Activated CD8-positive, alpha-beta memory T cell treated with anti-CD3 and anti-CD28 coated beads for 1 hour (primary cell): ENCODE measurements at places on chromosomes 6 and 20.

GRCh38 chr20:1434571-1435336, 31.9 kb downstream of the NSFL1C start:
- no peak for DNase-seq

DNA sequence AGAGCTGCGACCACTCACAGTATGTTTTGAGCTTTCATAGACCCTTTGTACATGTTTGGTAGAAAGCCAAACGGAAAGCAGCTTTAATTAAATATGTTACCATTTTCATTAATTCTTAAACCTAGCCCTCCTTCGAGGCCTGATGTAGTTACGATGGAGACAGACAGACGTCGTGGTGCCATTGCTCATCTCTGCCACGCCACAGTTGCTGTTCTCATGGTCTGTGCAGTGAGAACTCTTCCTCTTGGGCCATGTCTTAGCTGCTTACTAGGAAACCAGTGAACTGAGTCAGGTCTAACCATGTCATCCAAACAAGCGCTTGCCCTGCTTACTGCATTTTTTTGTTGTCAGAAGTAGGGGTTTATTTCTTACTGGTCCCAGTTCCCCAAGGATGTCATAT, 62.8 kb downstream of the SNX9 start:
- DNase-seq: no peak

- DNase-seq: no peak
Observed at GRCh38 chr6:2958331-2958711, 13.0 kb downstream of the SERPINB6 start.

GRCh38 chr6:140538926-140539325, 1164.5 kb upstream of the CITED2 start:
- no peak for DNase-seq

- no peak for DNase-seq
Observed at GRCh38 chr20:3111507-3111906, 27.0 kb upstream of the AVP start.

DNA sequence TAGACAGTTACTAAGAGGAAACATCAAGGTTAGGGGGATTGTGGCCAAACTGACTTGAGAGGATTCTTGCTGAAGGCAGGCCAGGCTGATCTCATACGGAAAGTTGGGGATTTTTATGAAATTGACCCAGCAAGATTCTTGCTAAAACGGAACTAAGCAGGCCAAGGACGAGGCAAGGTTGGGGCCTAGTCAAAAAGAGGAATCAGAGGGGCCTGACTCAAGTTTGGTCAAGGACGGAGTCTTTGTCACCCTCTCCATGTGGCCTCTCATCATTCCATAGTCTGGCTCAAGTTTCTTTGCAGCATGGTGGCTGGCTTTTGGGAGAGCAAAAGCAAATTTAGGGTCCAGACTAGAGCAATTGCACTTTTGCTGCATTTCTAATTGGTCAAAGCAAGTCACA, 7.9 kb upstream of the HECA start:
- DNase-seq: no peak

DNA sequence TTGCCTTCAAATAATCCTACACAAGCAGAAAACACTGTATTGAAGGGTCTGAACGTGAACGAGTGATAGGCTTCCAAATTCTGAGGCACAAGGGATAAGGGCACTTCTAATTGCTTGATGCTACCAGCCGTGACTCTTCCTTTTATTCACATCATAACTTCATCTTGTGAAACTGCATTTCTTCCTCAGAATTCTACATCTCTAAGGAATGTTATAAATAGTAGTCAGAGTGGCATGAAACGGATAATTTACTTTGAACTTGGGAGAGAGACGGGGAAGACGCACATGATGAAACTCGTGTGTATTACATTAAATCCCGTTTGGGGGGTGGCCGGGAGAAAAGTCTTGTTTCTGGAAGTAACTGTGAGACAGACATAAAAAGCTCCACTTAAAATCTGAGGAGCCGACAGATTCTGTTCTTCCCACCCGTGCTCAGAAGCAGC, 754 bp downstream of the HDDC2 start:
- DNase-seq: no peak
